Vagina (tissue), 2 donors: ENCODE measurements at places on chromosomes 4 and X.

GRCh38 chr4:105369988-105370387 is 103.9 kb downstream of the PPA2 start:
- no peak for DNase-seq

GRCh38 chrX:3733043-3733430 is 19.6 kb upstream of the PRKX start:
- no peak for DNase-seq

- DNase-seq: no peak
Measured at GRCh38 chr4:144347121-144347520, 206.6 kb upstream of the GYPA start.

GRCh38 chrX:130079824-130080406 is 30.4 kb downstream of the ELF4 start:
- DNase-seq: no peak

GRCh38 chr4:66539745-66540144 is 869.5 kb upstream of the EPHA5 start:
- DNase-seq: no peak

DNA sequence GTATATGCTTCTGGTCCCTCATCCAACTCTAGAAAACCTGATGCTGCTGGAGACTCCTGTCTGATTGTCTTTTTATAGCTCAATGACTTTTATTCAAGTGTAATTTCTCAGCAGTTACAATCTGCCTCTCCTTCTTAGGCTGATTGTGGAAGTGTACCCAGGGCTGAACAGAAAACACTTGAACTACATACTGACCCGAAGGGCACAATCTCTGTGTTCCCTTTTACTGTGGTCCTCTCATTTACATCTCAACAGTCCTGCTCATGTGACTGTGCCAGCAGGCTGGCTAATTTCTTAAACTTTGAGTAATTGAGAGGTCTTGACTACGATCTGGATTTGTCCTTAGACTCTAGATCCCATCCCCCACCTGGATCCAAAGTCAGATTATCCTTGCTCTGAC is 863.4 kb downstream of the PDHA2 start:
- no peak for DNase-seq

- DNase-seq: no peak
Measured at GRCh38 chr4:145722561-145722960, 42.6 kb downstream of the C4orf51 start.

GRCh38 chrX:72117636-72118210 is 14.0 kb downstream of the RTL5 start:
- no peak for DNase-seq

GRCh38 chr4:152516156-152516555 is 19.7 kb downstream of the FBXW7 start:
- no peak for DNase-seq

- DNase-seq: no peak
Measured at GRCh38 chr4:36553029-36553428, 271.6 kb downstream of the DTHD1 start.

DNA sequence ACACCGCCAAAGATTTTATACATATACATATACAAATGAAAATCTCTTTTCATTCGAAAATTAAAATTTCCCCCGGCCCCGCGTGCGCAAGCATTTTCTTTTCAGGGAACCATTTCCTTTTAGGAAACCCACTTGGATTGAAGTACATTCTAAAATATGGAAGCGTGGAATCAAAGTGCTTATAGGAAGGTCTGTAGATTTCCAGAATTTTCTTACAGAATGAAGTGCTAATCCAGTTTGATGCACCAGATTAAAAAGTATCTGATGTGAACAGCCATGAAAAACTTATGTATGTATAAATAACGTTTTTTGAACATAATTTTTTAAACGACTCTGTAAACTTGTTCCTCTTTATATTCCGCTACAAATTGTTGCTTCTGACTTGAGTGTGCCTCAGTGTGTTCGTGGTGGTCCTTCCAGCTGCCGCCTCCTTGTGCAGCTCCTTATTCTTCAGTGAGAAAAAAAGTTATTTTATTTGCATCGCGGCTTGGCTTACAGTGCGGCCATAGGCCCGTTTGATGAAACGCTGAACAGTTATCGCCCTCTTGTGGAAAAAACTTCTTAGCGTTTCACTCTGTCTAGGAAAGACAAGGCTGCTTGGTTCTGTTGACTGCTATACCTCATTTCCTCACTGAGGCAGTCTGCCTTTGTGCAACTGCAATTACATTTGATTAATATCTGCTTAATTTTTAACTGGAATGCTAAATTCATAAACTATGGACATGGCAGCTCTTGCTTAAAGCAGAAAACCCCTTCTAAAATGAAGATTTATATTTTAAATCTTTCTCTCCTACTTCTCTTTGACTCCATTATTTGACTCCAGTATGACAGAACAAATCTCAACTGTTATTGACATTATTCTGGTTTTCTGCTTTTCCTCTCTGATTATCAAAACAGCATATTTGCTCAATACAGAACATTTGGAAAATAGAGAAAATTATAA is 4.7 kb upstream of the NKX6-1 start:
- no peak for DNase-seq

GRCh38 chr4:154475820-154476219 is 15.8 kb downstream of the DCHS2 start:
- no peak for DNase-seq

- no peak for DNase-seq
Measured at GRCh38 chr4:16516796-16517439, 290.6 kb upstream of the TAPT1 start.

- DNase-seq: no peak
Measured at GRCh38 chrX:47743504-47743903, 84.5 kb upstream of the UXT start.

DNA sequence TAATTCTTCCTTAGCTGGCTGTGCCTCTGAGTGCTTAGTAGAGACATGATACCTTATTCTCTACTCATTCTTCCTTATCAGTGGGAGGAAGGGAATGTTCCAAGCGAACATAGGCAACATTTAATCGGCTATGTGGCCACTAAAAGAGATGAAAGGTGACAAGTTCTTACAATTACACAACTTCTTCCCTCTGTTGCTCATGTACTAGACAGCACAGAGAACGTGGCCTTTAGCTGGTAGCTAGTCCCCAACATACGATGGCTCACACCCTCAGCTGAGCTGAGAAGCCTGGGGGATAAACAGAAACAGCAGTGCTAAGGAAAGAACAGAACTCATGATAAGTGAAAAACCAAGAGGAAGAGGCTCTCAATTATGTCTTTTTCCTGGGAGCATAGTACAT is 52.2 kb downstream of the APOO start:
- DNase-seq: no peak

- no peak for DNase-seq
Measured at GRCh38 chrX:123648028-123648810, 84.6 kb downstream of the THOC2 start.

DNA sequence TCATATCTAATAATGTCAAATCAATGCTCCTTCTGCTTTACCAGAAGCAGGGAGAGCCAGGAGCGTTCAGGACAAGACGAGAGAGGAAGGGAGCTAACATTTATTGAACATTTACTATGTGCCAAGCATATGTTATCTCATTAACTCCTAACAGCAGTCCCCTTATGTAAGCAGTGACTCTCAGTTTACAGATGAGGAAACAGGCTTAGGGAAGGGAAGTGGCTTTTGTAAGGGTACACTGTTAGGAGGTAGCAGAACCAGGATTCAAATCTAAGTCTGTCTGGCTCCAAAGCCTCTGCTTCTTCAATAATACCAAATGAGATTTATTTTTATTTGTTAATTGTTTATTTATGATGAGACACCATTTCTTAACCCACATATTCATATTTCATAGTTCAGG is 2.6 kb upstream of the STARD8 start:
- DNase-seq: no peak

DNA sequence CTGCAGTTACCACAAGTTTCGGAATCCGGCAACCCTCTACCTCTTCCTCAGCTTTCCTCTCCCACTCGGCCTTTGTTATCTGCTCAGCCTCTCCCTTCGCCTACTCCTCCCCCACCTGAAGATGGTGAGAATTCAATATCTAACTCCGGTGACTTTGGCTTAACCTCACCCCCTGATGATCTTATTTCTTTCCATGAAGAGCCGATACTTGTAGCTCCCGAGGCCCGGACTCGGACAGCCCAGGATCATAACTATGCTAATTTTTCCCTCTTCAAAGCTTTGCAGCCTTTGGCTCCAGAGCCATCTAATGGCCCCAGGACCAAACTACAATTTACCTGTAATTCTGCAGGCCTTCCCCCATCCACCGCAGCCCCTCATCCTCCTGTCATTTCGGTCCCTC is 32.0 kb upstream of the MGST2 start:
- no peak for DNase-seq
